Effector CD4-positive, alpha-beta T cell (primary cell): ENCODE measurements at places on chromosomes 11 and 22.

DNA sequence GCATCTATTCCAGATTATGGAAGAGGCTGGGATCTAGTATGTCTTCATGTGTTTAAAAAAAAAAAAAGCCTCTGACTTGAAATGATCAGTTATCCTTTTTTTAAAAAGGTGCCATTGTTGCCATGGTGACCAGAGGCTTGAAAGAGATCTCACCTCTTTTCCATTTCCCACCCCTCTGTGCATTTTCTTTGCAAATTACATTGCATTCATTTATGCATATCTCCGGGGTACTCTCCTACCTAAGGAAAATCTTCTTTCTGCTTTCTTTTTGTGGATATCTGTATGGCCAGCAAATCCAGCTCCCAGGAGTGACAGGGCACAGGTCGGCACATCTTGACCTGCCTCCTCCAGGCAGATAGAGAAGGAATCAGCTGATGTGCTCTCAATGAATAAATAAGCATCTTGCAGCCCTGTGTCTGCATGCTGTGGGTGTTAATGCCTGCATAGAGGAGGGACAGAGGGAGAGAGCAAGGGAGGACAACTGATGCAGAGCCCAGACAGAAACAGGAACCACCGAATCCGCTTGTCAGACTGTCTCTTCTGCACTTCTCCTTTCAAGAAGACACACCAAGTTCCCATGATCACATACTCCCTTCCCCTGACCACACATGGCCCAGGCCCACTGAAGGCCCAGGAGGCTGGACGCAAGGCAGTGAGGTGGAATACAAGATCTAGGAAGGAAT lies 50.9 kb downstream of the CWC15 start:
- DNase-seq: no peak

DNA sequence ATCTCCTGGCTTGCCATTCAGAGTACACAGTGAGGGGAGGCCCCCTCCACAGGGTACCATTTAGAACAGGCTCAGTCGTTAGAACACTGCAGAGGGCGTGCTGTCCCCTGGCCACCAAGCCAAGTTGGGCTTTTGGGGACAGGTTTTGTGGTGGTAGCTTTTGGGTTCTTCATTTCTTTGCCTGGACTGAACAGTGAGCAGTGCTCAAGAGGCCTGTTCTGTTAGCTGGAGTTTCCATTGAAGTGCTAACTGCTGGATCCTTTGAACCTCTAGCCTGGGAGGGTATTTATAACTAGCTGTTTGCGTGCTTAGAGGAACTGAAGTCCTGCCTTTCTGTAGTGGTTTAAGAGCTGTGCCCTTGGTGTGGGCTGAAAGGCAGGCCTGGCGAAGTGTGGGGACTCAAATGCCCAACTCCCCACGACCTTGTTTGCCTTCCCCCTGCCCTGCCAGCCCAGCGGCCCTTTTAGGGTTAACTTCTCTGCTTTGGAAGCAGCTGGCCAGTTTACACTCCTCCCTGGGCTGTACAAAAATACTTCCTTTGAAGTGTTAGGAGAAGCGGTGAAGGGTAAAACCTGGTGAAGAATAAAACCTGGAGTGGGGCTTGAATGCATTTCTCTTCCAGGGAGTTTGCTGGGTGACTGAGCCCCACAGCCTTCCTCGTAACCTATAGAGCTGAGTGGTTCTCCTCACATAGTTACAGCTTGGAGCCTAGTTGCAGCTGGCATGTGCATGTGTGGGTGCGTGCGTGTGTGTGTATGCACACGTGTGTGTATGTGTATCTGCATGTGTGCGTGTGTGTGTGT lies 34.6 kb downstream of the ZNRF3 start:
- no peak for DNase-seq

- DNase-seq: no peak
Measured at GRCh38 chr11:22938691-22939090, 78.4 kb upstream of the CCDC179 start.

DNA sequence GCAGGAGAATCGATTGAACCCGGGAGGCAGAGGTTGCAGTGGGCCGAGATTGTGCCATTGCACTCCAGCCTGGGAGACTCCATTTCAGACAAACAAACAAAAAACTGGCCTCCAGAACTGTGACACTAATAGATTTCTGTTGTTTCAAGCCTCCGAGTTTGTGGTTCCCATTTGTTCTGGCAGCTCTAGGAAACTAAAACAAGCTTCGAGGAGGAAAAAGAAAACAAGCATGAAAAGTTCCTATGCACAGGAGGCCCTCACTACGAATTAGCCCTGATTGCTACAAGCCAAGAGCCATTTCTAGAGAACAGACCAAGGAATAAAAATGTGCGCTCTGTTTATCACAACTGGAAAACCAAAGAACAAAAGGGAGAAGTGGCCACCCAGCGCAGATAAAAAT lies 47.8 kb upstream of the SHANK2 start:
- DNase-seq: no peak

DNA sequence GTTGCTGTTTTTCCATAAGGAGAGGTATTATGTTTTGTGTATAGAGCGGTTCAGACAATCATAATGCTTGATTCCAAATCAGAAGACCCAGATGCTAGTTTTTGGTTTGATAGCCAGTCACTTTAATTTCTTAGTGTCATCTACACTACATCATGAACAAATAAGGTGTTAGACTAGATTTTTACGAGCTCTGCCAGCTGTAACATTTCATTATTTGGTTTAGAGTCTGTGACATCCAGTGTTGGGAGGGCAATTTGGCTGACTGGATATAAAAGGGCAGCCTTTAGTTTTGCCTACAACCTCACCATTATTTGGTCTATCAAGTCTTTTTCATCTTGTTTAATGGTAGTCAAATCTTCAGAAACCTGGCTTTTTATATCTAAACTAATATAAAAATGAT lies 30.2 kb upstream of the FBXO3 start:
- DNase-seq: no peak

DNA sequence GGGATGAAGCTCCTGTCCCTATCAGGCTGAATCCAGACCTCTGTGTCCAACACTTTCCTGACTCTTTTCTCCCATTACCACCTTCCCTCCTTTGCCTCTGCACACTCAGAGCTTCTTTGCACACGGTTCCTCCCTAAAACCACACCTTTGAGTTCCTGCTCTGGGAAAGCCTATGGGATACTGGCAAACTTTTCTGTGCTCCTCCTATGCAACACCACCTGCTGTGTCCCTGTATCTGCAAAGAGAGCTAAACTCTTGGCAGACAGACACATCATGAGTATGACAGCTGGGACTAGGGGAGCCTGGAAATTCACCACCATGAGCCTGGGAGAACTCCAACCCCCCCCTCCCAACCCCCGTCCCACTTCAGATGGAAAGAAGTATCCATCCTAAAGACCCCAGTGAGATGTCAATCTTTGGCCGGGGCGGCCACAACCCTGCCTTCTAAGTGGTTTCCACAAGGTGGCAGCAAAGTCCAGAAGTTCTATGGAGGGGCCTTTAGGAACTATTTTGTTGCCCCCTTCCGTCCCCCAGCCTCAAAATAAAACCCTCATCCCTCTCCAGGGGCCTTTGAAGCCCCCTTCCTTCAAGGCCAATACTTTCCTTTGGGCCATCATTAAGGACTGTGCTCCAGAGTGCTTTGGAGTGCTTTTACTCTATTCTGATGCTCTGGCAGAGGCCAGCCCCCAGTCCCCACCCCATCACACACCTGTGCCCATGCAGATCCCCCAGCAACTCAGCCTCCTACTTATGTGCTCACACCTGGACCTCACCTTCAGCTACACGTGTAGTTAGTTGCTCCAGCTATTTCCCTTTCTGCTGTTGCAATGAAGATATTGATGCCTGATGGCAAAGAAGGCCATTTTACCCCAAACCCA lies 19.4 kb downstream of the HTR3A start:
- DNase-seq: peak; percentile 16

GRCh38 chr11:86740628-86741483 lies 59.5 kb upstream of the PRSS23 start:
- DNase-seq: no peak

DNA sequence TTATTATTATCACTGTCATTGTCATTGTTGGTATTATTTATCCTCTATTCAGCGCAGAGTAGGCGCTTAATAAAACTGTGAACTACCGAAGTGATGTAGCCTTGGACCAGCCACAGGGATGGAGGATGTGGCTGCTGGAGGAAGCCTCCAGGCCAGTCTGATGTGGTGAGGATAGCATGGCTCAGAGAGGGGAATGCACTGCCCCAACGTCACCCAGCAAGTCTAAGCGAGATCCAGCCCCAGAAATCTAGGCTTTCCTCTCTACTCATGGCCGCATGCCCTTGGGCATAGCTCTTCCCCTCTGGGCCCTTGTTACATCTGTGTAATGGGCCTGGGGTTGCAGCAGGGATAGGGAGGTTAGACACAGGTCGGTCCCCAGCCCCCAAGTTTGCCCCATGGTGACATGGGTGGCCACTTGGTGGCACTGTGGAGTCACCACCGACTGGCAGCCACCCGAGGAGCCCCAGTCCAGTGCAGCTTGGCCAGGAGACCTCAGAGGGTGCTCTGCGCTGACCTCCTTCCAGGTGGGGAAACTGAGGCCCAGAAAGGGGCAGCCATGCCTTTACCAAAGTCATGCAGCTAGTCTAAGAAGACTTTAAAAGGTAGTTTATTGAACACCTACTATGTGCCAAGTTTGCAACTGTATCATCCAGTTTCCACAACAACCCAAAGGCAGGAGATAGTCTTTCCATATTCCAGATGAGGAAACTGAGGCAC lies 395.7 kb downstream of the MN1 start:
- no peak for DNase-seq
